ENCODE measurements at places on chromosomes 3 and 15. TPM values are rescaled to one million over a fixed set of nuclear protein-coding genes. Genes with fewer than 3 reads are reported as not detected.

Gene CD200R1
- total RNA-seq = 9.5 TPM

Gene VIPR1
- 122 TPM for total RNA-seq

Gene PLA2G4D
- not detected for total RNA-seq

Gene PTPRG
- not detected for total RNA-seq

DNA sequence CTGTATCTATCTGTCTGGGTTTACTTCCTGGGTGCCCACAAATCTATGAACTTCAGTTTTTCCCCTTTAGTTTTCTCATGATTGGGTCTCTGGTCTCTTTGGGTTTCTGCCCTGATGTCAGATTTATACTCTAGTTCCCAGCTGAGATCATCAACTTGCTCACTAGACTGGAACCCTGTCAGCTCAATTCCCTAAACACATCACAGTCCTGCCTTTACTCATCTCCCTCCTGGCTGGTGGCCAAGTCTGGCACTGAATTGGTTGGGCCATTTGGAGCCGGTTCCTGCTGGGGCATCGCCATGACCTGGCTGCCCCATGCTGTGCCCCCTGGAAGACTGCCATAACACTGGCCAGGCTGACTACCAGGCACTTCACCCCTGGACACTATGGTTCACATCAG, 345.3 kb downstream of the CHST2 start:
- H3K4me3 ChIP-seq = no peak overlapping the region
- H3K4me1 ChIP-seq = no peaks in the 10 kb centered on the region
- no peak for DNase-seq

DNA sequence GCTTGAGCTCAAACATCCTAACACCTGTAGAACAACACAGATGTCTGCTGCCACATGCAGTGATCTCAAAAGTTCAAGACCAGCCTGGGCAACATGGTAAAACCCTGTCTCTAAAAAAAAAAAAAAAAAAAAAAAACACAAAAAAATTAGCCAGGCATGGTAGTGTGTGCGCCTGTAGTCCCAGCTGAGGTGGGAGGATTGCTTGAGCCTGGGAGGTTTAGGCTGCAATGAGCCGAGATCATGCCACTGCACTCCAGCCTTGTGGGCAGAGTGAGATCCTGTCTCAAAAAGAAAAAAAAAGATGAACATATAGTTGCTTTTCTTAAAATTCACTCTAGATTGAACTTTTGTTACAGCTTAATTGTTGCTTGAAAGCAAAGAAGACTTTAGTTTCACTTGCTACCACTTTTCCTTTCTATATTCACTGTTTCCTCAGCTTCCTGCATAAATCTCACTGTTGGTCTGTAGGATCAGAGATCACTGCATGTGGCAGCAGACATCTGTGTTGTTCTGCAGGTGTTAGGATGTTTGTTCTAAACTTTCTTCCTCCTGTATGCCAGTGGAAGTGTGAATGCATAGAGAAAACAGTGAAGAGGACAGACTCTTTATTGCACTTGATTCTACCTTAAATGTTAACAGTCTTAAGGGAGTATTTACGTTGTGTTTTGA, 12.6 kb downstream of the RAB11A start:
- peak overlapping the region; percentile 82 for H3K4me3 ChIP-seq
- H3K36me3 ChIP-seq = no peaks in the 10 kb centered on the region
- H3K4me1 ChIP-seq = peaks cover 58% of the 10 kb centered on the region

DNA sequence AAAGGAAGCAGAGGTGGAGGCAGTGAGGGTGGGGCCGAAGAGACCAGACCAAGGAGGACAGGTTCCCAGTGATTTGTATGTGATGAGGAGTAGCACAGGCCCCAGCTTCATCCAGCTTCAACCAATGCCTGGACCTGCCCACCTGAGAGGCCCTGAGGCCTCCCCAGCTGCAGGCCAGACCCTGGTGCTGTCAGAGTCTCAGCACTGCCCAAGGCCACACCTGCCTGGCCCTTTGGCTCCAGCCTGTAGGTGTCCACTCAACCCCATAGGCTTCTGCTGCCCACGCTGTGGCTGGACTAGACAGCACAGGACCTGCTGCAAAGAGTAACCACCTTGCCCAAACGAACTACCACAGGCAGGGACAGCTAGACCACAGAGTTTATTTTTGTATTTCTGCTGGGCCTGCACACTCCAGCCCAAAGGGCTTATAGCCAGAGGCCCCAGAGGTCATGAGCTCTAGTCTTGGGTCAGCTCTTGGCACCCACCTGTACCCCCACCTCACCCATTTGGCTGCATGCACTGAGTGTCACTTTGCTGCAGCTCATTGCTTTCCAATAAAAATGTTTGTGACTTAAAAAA, 81.9 kb upstream of the CDV3 start:
- H3K27me3 ChIP-seq = no peaks in the 10 kb centered on the region
- peak overlapping the region; percentile 95 for H3K27ac ChIP-seq
- no peak for DNase-seq
- H3K36me3 ChIP-seq = no peaks in the 10 kb centered on the region
- peak overlapping the region; percentile 83 for H3K4me3 ChIP-seq
- peaks cover 81% of the 10 kb centered on the region for H3K4me1 ChIP-seq

DNA sequence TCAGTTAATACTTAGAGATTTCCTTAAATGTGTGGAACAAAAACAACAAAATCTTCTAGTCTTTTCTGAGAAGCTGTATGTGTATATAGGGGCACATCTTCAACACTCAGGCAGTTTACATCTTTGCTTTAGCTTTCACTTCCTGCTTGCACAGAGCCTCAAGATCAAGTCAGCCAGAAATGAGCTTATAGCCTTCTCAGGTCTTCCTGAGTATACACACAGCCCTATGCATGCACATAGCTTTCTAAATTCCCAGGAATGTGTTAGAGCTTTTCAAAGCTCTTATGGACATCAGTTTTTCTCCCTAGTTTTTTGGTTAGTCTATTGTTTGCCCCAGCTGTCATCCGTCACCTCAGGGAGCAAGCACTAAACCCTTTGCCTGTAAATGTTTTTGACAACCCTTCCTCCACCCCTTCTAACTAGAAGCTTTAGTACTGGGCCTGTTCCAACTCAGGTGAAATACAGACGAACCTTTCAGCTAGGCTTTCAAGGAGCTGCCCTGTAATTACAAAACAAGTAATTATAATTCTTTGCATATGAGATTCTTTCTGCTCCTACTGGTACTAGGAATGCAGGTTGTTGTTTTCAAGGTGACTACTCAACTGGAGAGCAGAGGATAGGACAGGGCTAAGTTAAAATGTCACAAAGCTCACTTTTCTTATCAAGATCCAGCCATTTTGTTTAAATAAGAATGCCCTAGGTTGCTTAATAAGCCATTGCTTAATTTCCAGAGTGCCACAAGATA, 22.6 kb upstream of the MTMR10 start:
- DNase-seq = peak; percentile 53
- no peaks in the 10 kb centered on the region for H3K36me3 ChIP-seq
- peak overlapping the region; percentile 42 for H3K4me3 ChIP-seq
- peaks cover 26% of the 10 kb centered on the region for H3K4me1 ChIP-seq
